ENCODE measurements at places on chromosomes 16 and 17.

- DNase-seq = peak; percentile 74
Measured at GRCh38 chr17:44220213-44221083, 973 bp upstream of the UBTF start.

GRCh38 chr17:228951-229708 is 47.7 kb upstream of the DOC2B start:
- no peak for DNase-seq

DNA sequence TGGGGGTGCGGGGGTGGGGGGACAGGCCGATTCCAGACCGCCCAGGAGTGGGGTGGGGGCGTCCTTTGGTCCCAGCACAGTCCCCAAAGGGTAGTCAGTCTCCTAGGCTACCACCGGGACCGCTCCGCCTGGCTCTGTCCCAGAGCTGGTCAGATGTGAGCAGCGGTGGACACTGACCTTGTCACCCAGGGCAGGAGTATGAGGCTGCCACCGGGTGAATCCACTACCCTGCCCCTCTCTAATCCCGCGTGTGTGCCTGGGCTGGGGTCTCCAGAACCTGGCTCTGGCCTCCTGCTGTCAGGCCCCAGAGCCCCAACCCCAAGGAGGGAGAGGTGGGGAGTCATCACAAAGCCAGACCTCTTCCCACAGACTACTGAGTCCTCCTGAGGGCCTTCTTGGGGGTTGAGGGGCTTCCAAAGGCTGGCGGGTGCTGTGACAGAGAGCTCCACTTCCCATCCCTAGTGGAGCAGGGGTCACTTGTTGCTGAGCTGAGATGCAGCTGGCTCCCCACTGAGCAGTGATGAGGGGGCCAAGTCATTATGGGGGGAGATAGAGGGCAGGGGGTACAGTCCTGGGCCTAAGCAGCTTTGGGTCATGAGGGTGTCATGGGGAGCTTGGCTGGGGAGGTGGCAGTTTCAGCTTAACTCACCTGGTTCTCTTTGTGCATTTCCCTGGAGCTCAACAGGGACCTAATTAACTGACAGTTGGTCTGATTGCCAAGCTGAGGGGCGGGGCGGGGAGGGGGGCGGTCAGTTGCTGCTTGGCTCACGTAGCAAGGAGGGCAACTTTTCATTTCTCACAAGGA is 1.2 kb downstream of the PPP1R1B start:
- no peak for DNase-seq

DNA sequence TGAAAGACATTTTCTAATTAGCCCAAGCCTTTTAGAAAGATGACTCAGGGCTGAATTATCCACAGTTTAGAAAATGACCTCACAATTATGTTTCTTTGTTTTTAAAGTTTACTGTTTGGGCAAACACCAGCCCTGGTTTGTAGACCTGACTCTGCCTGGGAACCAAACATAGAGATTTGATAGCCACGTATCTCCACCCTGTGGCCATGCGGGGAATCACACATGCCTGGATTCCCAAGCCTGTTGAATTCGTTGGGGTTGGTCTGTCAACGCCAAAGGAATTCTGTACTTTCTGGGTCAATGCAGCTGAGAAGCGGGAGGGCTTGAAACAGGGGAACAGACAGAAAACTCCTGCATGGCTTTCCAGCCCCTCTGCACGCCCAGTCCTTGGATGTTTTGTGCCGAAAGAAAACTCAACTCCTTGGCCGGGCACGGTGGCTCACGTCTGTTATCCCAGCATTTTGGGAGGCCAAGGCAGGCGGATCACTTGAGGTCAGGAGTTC is 26.9 kb downstream of the CD300A start:
- peak; percentile 59 for DNase-seq

DNA sequence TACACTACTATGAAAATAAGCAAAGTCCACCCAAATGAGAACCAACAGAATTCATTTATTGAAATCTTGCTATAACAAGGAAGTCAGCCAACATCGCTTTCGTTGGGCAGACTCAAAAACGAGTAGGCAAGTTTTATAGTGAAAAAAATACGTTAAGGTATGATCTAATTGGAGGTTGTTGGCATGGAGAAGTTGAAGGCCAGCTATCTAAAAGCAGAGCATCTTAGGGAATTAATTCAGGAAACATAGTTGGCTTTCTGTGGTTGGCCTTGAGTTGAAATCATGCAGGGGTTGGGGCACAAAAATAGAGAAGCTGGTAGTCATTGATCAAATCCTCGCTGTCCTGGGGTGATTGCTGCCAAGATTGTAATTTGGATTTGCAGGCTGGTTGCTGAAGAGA is 118.3 kb downstream of the PPM1E start:
- DNase-seq = no peak

GRCh38 chr17:13437966-13438779 is 163.6 kb downstream of the HS3ST3A1 start:
- DNase-seq = no peak

All from hippocampal formation (tissue), 2 donors.